Right cardiac atrium (tissue), 5 donors: ENCODE measurements at places on chromosomes 12 and 14. TPM values are rescaled to one million over a fixed set of nuclear protein-coding genes. Genes with fewer than 3 reads are reported as not detected.

- peak; percentile 44 for DNase-seq
Observed at GRCh38 chr14:103519043-103519836, 3.4 kb downstream of the CKB start.

Gene KCNC2
- total RNA-seq: not detected

Gene KLHL42
- 7.4 TPM for total RNA-seq

DNA sequence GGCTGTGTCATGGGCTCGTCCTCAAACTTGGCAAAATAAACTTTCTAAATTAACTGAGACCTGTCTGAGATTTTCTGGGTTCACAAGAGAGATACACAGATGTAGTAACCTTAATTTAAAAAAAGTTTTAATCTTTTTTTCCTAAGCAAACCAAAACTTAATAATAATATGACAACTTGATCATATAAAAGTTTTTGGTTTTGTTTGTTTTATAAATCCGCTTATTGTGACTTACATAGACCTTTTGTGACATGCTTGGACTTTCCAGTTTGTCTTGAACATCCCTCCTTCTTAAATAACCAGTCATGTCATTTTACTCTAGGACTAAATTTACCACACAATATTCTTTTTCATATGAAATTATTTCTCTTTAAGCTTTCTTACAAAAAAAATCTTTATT lies 8.5 kb downstream of the RDH12 start:
- no peak for DNase-seq

Gene TAS2R14
- total RNA-seq: 0.60 TPM

DNA sequence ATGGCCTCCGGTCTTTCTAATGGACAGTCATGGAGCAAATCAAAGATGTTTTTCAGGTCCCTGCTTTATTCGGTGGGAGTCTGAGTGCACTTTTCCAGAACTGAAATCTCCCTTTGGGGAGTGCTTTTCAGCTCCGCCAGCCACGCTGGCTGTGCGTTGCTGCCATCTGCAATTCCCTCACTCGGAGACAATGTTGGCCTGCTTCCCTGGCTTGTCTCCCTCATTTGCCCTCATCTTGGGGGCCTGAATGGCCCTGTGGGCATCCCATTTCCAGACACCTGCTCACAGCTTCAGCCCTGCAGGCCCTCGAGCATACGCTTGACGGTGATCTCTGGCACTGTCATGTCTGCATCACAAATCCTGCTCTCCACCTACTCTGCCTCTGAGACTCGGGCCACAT lies 103.8 kb downstream of the CCDC92 start:
- no peak for DNase-seq

DNA sequence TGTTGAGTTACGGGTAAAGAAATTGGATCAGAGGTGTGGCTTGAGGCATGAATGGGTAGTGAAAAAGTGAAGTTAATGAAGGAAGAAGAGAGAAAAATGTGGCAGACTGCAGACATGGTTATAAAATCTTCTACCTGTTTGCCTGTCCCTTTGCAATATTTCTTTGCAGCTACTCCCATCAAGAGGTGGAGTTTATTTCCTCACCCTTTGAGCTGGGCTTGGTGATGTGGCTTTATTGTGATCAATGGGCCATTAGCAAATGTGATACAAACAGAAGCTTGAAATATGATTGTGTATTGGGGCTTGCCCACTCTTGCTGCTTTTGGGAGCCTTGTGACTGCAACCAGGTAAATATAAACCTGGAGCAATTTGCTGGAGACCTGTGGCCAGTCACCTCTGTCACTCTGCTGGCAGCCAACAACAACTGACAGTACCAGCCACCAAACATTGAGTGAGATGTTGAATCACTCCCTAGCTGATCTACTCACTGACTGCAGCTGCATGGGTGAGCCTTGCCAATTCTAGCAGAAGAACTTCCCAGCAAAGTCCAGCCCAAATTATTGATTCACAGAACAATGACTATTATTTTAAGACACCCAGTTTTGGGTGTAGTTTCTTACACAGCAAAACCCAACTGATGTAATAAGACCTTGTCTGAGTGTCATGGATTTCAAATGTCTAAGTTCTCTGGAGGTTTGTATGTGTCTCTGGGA lies 151.0 kb upstream of the ATP2B1 start:
- DNase-seq: no peak

Gene AKAP6
- total RNA-seq: 115 TPM

Gene TPH2
- total RNA-seq: not detected

GRCh38 chr12:38456537-38457120 lies 140.1 kb downstream of the ALG10B start:
- no peak for DNase-seq

Gene PIWIL1
- not detected for total RNA-seq

Gene NRIP2
- total RNA-seq: 2.0 TPM

- no peak for DNase-seq
Observed at GRCh38 chr14:71398450-71398849, 491.2 kb downstream of the PCNX1 start.

DNA sequence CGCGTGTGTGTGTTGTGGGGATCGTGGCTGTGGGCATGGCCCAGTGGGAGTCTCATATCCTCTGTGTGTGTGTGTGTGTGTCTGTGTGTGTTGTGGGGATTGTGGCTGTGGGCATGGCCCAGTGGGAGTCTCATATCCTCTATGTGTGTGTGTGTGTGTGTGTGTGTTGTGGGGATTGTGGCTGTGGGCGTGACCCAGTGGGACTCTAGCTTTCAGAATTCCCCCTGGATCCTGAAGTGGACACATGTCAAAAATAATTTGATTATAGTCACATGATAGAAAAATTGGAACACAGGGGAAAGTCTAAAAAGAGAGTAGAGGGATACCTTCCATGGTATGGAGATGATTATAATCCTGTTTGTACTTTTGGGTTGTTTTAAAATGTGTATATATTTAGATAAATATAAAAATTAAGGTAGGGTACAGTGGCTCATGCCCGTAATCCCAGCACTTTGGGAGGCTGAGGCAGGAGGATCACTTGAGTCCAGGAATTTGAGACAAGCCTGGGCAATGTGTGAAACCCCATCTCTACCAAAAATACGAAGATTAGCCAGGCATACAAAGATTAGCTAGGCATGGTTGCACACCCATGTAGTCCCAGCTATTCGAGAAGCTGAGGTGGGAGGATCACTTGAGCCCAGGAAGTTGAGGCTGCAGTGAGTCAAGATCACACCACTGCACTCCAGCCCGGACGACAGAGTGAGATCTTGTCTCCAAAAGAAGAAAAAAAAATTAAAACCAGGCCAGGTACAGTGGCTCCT lies 11.0 kb downstream of the PAPLN start:
- DNase-seq: no peak

GRCh38 chr12:57118711-57119271 lies 7.6 kb upstream of the STAT6 start:
- peak; percentile 64 for DNase-seq

- no peak for DNase-seq
Observed at GRCh38 chr14:40574780-40575179, 1031.9 kb upstream of the LRFN5 start.

Gene MGP
- 1,019 TPM for total RNA-seq

Gene LMNTD1
- 0.78 TPM for total RNA-seq

DNA sequence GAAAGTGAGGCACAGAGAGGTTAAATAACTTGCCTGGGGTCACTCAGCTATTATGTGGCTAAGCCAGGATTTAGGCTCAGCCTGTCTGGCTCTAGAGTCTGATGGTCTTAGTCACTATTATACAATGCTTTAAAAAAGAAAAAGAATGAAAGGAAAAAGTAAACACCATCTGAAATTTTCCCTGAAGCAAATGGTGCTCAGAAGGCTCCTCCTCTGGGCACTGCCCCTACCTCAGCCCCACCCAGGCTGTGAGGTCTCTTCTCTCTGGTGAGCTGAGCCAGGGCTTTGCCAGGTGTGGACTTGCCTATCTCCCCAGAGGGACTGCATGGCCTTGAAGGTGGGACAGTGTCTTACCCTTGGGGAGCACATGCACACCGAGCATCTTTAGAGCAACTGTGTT lies 117.5 kb upstream of the DYRK2 start:
- no peak for DNase-seq

- no peak for DNase-seq
Observed at GRCh38 chr12:27344246-27344645, 11.6 kb downstream of the BMAL2 start.

Gene CNTN1
- total RNA-seq: 0.40 TPM
